Endothelial cell (in vitro differentiated cells): ENCODE measurements at places on chromosomes 2 and 18. TPM values are rescaled to one million over a fixed set of nuclear protein-coding genes. Genes with fewer than 3 reads are reported as not detected.

TSPYL6 gene
- total RNA-seq, result not detected

LCLAT1 gene
- total RNA-seq, result 20.9 TPM

CABLES1 gene
- 24.9 TPM for total RNA-seq

GRCh38 chr2:99818842-99819241 lies 323.5 kb downstream of the AFF3 start:
- no peak for DNase-seq

DNA sequence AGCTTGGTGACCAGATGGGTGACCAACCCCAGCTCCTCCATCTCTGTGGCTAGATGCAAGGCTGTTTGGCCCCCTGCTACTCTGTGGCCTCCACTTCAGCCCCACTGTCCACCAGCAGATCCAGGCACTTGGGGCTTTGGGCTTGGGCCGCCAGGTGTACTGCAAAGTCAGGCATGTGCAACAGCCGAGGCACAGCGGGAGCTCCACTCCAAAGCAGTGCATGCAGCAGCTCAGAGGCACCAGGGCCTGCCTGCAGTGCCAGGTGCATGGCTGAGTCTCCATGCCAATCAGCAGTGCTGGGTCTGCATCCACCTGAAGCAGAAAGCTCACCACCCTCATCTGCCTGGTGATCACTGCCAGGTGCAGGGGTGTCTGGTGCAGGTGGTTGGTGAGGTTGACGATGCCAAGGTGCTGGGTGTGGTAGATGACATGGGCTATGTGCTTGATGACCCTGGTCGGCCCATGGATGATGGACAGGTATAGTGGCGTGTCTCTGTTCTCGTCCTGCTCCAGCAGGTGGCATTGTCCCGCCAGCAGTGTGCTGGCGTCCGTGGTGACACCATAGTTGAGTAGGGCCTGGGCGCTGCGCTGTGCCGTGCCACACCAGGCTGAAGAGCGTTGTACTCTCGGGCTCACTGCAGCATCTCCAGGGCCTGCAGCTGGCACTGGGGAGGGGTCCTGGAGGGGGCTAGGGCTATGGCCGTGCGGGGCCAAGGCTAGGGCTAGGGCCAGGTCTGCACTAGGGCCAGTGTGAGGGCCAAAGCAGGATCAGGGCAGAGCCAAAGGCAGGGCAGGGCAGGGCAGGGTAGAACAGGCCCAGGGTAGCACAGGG lies 1.0 kb upstream of the ANKRD62 start:
- DNase-seq, result peak; percentile 63

GRCh38 chr18:7307526-7307925 lies 76.6 kb downstream of the LRRC30 start:
- no peak for DNase-seq
